ENCODE measurements at places on chromosomes 7 and 10.

GRCh38 chr7:56092789-56093531, at the start of gene PHKG1:
PHKG1 (minus strand) TSS chr7:56092952; CDS start chr7:56088941, 4,011 bp downstream.
- DNase-seq = no peak

- DNase-seq = no peak
Observed at GRCh38 chr10:101784558-101784957, 1.3 kb upstream of the NPM3 start.

GRCh38 chr10:100654782-100655325, 90.5 kb upstream of the PAX2 start:
- DNase-seq = no peak

GRCh38 chr10:114096864-114097263, 53.2 kb downstream of the ADRB1 start:
- DNase-seq = no peak

GRCh38 chr7:36686499-36686898, 37.8 kb downstream of the AOAH start:
- no peak for DNase-seq

DNA sequence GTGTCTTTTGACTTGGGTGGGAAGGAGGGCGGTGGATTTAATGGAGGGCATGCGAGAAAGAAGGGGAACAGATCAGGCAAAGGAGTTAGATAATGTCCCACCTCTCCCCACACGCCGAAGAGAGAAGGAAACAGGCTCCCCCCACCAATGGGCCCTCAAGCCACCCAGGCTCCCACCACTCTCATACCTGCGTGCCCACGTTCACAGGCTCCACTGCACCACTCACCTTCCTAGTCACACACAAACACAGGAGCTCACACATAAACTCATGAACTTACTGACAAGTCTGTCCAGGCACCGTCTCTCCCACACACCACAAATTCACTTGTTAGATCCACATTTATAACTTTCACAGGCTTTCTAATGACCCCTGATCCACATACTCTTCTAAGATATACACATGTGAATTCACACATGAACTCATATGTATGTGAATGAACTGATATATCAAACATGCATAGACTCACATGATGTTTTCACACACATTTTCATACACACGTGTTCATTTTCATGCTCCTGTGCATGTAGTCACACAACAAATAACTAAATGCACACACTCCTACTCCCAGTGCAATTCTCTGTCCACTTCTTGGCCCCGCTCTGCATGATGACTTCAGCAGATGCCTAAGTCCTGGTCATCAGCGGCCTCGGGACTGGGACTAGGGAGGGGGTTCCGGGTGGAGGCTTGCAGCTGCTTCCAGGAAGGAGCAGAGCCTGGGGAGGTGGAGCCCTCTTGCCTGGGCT, 1.5 kb downstream of the LZTS2 start:
- no peak for DNase-seq

DNA sequence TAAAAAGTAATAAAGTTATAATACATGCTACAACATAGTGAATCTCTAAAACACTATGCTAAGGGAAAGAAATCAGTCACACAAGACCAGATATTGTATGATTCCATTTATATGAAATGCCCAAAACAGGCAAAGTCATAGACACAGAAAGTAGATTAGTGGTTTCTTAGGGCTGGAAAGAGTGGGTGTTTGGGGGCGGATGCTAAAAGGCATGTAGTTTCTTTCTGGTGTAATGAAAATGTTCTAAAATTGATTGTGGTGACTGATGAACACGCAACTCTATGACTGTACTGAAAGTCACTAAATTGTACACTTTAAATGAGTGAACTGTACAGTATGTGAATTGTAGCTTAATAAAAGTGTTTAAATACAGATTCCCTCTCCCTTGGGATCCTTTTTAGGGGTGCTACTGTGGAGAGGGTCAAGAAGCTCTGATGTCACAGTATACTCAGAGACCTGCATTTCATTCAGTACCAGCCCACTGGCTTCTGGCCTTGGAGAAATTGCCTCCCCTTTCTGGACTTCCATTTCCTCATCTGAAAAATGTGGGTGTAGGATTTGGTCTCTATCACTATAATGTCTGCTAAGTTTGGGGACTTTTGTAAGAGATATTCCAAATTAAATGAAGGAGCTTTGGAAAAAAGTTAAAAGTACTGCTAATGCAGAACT, 46.4 kb downstream of the AOAH start:
- DNase-seq = no peak

- DNase-seq = no peak
Observed at GRCh38 chr10:130141460-130141859, 5.3 kb downstream of the GLRX3 start.

- DNase-seq = no peak
Observed at GRCh38 chr7:107596881-107597581, 17.0 kb downstream of the BCAP29 start.

DNA sequence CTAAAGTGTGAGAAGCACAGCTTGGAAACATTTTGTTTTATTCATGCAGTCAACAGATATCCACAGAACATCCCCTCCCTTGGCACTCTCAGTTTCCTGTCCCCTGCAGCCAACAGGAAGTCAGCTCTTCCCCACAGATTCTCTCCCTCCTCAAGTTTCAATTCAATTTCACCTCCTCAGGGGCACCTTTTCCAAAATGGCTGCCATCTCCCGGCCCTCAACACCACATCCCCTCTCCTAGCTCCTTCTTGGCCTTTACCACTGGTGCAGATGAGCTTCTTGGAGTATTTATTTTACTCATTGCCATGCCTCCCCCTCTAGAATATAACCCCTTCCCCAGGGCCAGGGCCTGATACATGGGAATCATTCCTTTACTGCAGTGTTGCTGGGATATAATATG, 94.0 kb downstream of the WDR11 start:
- no peak for DNase-seq

DNA sequence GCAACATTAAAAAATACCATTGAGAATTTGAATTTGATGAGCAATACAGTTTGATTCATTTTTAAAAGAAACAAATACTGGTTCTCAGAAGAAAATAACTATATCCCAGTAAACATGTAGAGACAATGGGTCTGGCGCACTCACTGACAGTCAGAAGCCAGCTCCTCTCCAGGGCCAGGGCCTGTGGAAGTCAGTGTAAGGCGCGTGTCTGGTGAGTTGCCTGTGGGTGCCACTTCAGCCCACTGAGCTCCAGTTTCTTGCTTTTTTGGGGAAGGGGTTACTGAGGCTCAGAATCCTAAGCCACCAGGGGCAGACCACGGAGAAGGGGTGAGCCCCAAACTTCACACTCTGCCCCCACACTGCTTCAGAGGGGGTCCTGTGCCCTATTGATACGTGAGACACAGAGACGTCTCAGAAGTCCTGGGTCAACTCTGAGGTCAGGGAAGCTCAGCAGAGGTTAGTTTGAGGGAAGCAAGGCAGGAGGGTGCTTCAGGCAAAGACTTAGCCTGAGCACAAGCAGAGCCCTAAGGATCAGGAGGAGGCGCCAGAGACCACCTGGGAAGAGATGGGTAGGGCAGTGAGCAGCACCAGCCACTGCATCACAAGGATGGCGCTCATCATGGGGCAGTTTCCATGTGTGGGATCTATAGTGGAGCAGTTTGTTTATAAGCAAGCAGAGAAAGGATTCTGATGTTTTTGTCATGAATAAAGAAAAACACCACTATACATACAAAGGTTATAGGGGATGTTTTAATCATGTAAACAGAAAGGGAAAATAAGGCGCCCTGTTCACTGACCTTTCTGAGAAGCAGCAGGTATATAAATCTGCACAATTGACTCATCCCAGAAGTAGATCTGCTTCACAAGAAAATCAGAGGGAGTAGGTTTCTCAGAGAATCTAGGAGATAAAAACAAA, 95.7 kb downstream of the PKD1L1 start:
- no peak for DNase-seq

DNA sequence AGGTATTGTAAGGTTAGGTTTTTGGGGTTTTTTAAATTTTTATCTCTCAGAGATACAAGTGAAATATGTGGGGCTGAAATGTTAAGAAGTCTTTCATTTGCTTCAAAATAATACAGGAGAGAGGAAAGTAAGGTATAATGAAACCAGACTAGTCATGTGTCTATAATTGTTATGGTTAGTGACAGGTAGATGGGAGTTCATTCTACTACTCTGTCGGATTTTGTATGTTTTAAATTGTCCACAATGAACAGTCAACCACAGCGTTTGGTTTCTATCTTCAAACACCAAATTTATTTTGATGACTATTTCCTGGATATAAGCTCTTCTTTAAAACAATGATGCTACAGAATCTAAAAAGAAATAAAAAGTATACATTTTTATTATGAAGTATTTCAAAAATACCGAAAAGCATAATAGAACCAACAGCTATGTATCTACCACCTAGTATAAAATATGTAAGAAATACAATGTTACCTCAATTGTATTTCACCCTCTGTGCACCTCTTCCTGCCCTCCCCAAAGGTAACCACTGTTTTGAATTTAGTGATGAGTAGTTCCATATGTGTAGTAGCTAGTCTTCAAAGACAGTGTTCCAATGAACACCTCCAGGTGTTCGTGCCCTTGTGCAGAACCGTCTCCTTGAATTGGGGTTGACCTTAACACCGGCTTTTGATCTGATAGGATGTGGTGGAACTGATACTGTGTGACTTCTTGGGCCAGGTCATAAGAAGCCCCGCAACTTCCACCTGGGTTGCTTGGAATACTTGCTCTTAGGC, 74.8 kb upstream of the CDK1 start:
- no peak for DNase-seq

DNA sequence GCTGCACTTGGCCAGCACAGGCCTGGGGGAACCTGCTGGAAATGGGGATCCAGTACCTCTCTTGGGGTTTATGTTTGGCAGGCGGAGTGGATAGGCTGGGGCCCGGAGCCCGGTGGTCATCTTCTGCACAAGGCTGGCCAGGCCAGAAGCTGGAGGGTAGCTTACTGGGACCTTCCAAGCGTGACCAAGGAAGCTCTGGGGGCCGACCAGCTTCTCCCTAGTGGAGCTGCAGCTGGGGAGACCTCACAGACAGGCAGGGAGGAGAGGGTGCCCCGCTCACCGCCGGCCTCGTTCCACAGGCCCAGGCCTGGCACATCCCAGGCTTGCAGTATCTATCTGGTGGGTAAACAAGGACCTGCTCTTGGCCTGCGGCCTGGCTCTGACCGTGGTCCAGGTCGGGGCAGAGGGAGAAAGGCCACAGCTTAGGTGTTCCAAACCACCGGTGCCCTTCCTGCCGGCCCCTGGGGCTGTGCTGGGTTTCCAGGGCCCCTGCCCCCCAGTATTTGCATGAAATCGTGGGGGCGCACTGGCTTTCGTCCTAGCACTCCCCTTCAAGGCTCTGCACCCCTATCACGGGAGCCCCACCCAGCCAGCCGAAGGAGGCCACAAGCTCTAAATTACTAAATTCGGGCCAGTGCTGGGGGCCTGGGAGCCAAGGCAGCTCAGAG, 1.5 kb upstream of the ELFN1 start:
- DNase-seq = no peak

- DNase-seq = no peak
Observed at GRCh38 chr10:85850736-85851135, 515.9 kb downstream of the GRID1 start.

DNA sequence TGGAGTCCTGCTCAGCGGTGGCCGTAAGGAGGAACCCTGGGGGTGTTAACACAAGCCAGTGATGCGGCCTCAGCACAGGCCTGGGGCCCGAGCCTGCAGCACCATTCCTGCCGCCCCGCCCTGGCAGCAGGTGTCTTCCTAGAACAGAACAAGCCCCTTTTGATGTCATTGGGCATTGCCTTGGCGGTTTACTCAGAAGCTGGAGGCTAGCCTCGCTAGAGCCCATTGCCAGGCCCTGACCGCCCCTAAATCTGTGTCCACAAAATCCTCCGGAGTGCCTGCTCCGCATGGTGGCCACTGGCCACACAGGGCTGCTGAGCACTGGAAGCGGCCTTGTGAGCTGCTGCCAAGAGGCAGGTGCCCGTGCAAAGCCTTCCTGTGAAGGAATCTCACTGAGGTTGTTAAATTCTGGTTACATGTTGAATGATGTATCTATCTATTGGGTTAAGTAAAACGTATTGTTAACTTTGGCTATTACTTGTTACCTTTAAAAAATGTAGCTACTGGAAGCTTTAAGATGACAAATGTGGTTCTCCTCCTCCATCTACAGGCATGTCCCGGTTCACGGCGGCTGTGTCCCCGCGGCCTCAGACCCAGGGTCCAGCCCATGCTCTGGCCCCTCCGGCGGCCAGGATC, 1.2 kb upstream of the INPP5A start:
- no peak for DNase-seq

- no peak for DNase-seq
Observed at GRCh38 chr7:98877692-98878364, 504 bp upstream of the TRRAP start.

- DNase-seq = no peak
Observed at GRCh38 chr10:104563548-104563947, 77.5 kb upstream of the SORCS3 start.

DNA sequence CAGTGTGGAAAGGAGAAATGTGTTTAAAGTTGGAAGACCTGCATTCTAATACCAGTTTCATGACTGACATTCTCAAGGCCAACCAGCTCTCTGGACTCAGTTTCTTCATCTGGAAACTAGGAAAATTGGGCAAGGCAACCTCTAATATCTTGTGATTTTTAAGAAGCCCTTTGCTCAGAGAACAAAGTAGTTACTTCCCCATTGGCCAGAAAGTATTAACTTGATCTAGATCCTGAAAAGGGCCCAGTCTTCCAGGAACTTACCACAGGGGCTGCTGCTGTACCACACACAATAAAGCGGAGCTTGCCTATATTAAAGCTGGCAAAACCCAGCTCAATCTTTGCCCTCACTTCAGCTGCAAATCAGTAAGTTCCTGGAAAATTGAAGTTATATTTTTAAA, 155.6 kb upstream of the ADO start:
- DNase-seq = no peak

- no peak for DNase-seq
Observed at GRCh38 chr10:15737656-15738055, 17.9 kb upstream of the ITGA8 start.

GRCh38 chr10:112546474-112546873, 99.5 kb downstream of the VTI1A start:
- no peak for DNase-seq

- DNase-seq = no peak
Observed at GRCh38 chr7:4297165-4297917, 384.8 kb upstream of the FOXK1 start.

- no peak for DNase-seq
Observed at GRCh38 chr10:127354992-127355391, 158.6 kb upstream of the INSYN2A start.

GRCh38 chr7:105876964-105877601, 684 bp upstream of the ATXN7L1 start:
- DNase-seq = no peak

DNA sequence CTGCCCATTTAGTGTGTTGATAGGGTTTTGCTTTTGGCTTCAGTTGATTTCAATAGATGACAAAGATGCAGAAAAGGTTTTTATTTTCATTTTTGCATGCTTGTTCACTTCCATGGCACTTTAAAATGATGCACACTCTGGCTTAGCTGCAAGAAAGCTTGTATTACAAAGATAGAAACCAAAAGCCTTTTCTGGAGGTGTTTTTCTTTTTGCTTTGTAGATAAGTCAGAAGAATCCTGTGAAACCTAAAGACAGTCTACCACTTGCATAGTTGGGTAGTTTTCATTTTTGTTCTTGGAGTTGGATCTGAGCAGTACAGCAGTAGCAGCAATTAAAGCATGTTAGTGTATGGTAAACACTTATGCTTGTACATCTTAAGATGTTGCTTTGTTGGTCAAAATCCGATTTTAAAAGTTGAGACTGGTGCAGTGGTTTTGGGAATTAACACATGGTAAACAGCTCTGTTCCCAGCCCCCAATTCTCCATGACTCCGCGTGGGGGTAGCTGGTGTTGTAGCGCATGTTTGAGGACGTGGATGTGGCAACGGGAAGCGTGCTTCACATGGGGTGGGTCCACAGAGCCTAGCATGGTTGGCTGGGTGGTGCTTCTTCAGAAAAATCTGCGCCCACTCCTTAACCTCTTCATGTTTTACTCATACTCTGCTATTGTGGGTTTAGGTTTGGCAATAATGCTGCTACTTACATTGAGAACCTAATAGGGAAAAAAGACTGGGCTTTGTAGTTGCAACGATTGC, 19.8 kb downstream of the CCNY start:
- no peak for DNase-seq
